ENCODE measurements at places on chromosomes 6 and 20.

GRCh38 chr6:165206798-165207197 lies 102.6 kb downstream of the C6orf118 start:
- DNase-seq: no peak

GRCh38 chr6:4401408-4402368 lies 266.3 kb upstream of the ECI2 start:
- DNase-seq: peak; percentile 45

GRCh38 chr6:149938571-149939355 lies 3.1 kb upstream of the ULBP2 start:
- peak; percentile 23 for DNase-seq

- DNase-seq: peak; percentile 7
These were observed 52.4 kb upstream of the TINAG start for GRCh38 chr6:54255886-54256285.

- DNase-seq: no peak
These were observed 517.5 kb downstream of the PREX1 start for GRCh38 chr20:48310305-48310704.

DNA sequence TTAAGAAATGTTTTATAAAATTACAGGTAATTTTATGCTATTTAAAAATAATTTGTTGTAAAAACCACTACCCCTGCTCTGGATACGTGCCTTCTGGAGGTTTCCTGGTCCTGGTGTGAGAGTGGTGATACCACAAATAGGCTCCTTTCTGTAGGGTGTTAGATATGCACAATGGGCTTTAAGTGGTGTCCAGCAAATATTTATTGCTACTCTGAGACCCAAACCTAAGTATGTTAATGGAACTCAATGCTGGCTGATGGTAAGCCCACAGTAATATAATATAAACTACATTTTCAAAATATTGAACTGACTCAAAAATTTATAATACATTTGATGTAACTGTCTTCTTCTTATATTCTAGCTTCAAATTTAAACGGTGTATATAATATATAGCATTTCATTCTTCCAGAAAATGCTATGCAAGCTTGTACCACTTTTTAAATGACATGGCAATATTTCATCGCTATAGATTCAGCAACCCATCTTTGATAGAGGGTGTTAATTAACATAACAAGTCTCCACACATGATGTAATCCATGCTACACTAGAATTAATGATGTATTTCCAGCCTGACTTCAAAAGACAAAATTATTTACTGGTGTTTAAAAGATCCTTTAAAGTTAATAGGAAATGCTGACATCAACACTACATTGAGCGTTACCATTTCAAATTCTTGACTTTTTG lies 161.9 kb downstream of the DST start:
- DNase-seq: no peak
